ENCODE measurements at places on chromosomes 7 and 10.

GRCh38 chr10:94013331-94013760 is 19.6 kb downstream of the PLCE1 start:
- no peak for ATAC-seq

GRCh38 chr10:124356701-124357560 is 61.8 kb downstream of the OAT start:
- ATAC-seq, result no peak

- ATAC-seq, result no peak
These were observed 2.1 kb downstream of the GRM3 start for GRCh38 chr7:86645676-86646276.

DNA sequence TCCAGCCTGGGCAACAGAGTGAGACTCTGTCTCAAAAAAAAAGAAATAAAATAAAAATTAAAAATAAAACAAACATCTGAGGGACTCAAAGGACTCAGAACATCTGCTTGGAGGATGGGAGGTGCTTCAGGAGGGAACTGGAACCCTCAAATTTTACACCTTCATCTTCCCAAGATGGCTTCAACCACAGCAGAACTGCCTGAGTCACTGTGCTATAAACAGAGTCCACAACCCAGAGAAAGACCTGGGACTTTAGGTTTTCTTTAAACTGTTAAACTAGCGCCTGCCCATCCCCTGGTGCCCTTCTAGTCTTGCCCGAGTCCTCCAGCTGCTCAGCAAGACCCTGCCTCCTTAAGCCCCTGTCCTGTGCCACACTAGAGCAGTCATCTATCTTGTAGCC is 40.8 kb downstream of the RGS10 start:
- peak; percentile 29 for ATAC-seq

GRCh38 chr7:149422914-149423301 is 38.0 kb downstream of the ZNF777 start:
- no peak for ATAC-seq

- peak; percentile 31 for ATAC-seq
These were observed 780 bp downstream of the ALDH18A1 start for GRCh38 chr10:95655571-95656290.

GRCh38 chr10:1613511-1613910 is 123.8 kb downstream of the ADARB2 start:
- no peak for ATAC-seq

- ATAC-seq, result no peak
These were observed 342.1 kb downstream of the SEMA3D start for GRCh38 chr7:84844771-84845170.

DNA sequence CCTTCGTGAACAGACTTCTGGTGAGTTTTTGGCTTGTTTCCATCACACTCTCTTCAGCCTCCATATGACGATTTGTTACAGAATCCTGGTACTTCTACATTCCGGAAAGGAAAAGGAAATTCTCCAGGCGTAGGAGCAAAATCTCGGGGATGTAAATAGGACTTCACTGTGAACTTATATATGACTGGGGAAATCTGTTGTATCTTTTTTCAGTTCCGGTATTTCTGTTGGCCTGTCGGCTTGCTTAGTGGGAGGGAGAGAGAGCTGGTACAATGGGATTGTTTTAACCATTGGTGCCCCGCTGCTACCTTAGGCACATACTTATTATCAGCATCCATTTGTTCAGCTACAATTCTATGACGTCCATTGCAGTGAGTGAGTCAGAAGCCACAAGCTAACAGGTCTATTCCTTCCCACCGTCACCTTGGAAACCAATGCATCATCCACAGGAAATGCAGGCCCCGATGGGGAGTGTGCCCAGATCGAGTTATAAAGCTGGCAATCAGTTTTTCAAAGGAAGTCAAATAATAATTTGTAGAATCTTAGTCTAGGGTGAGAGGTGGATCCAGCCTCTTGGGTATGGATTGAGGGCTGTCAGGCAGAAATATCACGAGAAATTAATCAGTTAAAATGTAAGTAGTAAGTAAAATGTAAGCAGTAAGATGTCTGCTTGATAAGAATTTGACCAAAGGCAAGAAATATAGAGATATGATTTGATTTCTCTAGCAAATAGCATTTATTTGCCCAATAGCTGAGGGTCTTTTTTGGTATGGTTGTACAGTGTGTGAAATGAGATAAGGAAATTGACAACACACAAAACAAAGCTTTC is 92.0 kb upstream of the MKLN1 start:
- peak; percentile 86 for ATAC-seq

- ATAC-seq, result no peak
These were observed 647.1 kb downstream of the ZNF37A start for GRCh38 chr10:38741226-38741625.

All from activated CD4-positive, CD25-positive, alpha-beta regulatory T cell treated with anti-CD3 and anti-CD28 coated beads, Interleukin-2, amount 50 U/mL, for 24 hours (primary cell).